Smooth muscle cell of the brain vasculature (primary cell): ENCODE measurements at places on chromosomes 6 and 20.

GRCh38 chr20:37687478-37687805, 6.4 kb upstream of the CTNNBL1 start:
- DNase-seq = no peak

- no peak for DNase-seq
Measured at GRCh38 chr20:62907384-62908317, 18.7 kb downstream of the DIDO1 start.

- no peak for DNase-seq
Measured at GRCh38 chr6:144410059-144410458, 124.9 kb downstream of the UTRN start.

DNA sequence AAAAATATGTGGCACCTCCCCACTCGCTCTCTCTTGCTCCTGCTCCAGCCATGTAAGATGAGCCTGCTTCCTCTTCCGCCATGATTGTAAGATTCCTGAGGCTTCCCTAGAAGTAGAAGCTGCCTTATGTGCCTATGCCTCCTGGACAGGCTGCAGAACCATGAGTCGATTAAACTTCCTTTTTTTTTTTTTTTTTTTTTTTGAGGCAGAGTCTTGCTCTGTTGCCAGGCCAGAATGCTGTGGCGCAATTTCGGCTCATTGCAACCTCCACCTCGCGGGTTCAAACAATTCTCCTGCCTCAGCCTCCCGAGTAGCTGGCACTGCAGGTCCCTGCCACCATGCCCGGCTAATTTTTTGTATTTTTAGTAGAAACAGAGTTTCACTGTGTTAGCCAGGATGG, 112.5 kb downstream of the FAM217A start:
- no peak for DNase-seq

DNA sequence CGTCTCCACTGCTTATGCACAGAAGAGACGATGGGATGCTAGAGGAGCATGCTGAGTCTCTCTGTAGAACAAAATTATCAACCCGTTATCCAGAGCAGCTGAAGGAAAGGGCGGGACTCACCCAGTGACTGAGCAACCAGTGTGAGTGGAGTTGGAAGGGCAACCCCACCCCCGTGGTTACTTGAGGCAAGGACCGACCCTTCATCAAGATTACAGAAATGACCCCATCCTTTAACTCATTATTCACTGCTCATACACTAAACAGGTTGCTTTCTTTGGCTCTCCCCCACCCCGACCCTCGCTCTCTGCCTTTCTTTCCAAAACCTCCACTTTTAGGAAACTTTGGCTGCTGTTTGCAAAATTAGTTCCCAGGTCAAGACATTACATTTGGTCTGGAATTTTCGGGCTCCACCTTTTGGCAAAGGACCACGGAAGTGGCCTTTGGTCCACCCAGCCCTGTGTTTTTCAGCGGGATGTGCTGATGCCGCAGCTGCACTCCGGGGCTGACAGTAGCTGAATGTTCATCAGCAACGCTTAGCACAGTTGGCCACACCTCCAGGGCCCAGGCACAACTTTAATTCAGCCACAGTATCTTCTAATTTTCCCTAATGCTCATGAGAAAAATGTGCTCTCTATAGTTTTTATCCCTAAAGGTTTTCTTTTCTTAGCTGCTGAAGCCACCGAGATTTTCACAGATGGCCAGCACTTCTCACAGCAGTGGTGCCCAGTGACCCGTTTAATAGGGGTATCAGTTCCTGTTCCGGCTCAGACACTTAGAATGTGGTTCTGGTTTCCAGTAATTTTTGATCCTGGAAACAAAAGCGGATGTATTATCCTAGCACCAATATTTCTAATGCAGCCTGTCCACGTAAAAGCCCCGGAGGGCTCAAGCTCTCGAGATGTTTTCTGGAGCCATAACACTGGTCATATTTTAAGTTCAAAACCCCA, 103.6 kb upstream of the NXT1 start:
- no peak for DNase-seq

GRCh38 chr6:147677647-147678046, 169.2 kb downstream of the SAMD5 start:
- no peak for DNase-seq

DNA sequence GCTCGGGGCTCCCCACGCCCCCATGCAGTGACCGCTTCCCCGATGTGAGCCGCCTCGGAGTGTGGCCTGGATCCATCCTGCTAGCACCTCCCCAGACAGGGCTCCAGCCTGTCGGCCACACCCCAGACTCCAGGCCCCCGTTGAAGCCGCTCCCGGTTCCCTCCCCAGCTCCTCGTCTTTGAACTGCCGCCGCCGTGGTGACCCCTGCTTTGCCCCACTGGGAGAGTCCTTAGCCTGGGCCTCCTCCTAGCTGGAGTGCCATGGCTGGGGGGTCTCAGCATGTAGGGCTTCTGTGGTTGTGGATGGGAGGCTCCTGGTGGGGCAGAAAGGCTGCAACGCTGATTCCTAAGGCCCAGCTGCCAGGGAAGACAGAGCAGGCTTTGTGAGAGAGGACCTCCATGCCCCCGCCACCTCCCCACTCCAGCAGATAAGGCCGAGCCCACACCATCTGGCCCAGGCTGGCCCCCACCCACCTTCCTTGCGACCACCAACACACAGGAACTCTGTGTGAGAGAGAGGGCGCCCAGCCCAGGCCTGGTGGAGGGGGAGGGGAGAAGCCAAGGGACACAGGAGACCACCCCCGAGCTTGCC, 11.4 kb downstream of the FOXS1 start:
- DNase-seq = no peak

- no peak for DNase-seq
Measured at GRCh38 chr6:140153703-140154102, 779.3 kb upstream of the CITED2 start.

DNA sequence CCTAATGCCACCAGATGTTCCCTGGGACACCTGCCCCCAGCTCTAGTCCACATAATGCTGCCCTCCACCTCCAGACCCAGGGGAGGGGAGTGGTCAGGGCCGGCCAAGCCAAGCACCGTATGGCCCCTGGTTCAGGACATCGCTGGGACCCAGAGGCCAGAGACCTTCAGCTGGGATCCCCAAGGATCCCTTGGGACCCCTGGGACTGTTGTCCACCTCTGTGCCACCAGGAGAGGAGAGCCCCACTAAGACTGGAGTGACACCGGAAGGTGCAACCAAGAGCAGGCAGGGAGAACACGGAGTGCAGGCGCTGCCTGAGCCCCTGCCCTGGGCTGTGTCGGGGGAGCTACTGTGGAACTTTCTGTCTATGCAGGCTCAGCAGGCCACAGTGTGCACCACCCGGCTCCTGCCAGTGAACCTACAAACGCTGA, 43.6 kb downstream of the CTCFL start:
- no peak for DNase-seq

DNA sequence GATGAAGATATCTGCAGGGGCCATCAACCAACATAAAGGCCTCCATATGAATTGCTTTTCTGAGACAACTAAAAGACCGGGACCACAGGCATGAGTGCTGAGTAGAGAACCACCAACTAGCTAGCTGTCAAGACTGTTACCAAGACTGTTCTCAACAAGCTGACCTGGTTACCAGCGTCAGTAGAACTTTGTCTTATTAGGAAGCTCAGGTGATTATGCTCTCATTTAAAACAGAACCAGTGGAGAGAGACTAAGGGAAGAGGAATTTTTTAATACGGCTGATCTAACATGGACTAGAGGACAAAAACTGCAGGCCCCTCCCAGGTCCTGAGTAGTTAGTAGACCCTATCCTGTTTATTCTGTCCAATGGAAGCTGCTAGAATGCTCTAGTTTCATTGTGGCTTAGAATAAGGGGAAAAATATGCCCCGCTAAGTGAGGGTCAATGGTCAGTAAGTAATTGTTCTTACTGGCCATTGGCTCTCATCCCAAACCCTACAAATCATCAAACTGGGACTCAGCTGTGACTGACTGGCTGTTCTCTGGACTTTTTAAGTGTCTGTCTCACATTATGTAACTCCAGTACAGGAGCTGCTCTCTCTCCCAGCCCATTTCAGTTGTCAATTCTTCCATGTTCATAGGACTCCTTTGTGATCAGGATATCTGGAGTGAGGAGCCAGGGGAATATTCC, 3.8 kb upstream of the DYNLRB1 start:
- no peak for DNase-seq

DNA sequence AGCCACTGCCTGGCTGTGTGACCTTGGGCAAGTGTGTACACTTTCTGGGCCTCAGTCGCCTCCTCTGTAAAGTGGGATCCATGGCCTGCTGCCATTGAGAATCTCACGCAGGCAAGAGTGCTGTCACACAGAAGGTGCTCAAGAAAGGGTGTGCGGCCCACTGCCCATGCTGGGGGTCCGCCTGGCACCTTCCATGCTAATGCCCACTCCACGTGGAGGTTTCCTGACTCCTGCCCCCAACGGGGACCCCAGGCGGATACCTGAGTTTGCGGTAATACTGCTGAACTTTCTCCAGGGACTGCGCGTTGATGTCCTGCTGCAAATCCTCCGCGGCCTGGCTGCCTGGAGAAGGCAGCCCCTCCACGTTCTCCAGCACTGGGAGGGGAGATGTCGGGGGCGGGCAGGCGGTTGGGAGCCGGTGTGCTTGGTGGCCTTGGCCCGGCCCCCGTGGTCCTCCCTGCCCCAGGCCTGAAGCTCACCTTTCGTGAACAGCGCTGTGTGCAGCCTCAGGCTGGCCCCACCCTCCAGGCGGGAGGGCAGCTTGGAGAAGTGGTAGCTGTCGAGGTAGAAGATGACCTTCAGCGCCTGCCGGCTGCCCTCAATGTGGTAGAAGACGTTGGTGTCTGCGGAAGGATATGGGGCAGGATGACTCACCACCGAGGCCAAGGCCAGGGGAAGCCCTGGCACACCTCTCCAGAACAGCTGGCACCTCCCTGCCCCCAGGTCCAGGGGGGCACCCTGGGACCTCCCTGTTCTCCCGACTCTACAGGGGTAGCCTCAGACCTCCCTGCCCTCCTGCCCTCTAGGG, 195.6 kb downstream of the PREX1 start:
- DNase-seq = no peak

GRCh38 chr20:47857569-47858464, 72.5 kb upstream of the SULF2 start:
- no peak for DNase-seq

DNA sequence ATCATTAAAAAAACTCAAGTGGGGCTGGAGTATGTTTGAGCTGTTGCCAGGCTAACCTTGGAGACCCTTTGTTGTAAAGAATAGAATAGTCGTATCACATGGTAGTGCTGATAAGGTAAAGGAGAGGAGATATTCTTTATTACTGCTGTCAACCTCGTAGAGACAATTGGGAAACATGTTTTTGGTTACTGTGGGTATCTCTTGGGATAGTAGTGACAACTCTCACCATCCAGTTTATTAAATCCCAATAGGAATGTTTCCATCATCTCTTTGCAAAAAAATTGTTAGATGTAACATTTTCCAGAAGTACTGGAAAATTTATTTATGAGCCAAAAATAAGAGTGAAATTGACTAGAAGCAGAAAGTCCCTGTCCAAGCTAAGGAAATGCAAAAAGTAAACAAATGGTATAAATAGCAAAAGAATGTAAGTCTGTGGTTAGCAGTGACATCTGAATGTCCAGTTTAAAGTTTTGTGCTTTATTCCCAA, 829.3 kb upstream of the CITED2 start:
- no peak for DNase-seq

DNA sequence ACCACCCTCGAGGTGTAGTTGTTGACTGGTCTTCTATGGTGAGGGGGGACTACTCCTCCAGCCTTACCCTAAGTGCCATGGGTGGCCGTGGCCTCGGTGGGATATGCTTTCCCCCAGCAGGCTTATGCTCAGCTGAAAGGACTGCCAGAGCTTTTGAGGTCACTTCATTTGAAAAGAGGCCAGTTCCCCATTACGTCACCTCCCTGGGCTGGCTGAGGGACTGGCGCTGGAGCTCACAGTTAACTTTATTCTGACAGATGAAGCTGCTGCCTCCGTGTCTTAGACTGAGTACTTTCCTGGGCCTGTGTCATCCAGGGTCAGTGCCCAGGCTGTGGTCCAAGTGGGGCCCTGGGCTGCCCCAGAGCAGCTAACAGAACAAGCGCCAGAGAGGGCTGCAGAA, 42.8 kb upstream of the PCMTD2 start:
- DNase-seq = no peak

DNA sequence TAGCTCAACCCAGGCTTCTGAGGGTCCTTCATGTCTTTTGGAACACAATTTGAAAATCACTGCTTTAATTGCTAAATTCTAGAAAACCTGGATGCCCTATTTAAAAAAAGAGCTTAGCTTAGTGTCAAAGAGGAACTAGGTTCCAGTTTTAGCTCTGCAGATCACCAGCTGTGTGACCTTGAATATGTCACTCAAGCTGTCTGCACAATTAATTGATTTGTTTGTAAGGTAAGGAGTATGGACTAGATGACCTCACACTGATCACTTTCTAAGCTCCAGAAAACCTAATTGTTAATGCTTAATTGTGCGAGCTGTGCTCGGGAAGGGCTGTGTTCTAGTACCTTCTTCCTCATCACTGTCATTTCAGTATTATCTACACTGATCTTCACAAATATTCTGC, 26.2 kb downstream of the UTRN start:
- DNase-seq = no peak

GRCh38 chr6:109736273-109737025, 45.4 kb downstream of the FIG4 start:
- no peak for DNase-seq

GRCh38 chr6:1047981-1048541, 263.8 kb upstream of the FOXQ1 start:
- peak; percentile 33 for DNase-seq

DNA sequence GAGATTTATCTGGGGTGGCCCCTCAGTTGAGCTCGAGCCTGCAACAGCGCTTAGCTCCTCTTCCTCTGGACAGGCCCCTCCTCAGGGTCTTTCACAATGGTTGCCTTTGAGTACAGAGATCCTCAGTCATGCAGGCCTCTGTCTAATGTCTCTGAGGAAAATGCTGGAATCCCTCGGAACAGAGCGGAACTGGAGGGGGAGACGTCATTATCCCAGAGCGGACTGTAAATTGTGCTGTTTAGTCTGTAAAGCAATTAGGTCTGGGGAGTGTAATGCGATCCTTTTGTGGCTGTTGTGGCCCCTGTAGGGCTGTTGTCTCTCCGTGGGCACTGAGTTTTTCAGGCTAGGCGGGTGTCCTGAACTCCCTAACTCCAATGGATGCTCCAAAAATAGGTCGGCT, 15.0 kb upstream of the DAAM2 start:
- DNase-seq = no peak
